Activated T-cell treated with anti-CD3 and anti-CD28 coated beads, Interleukin-2, amount 50 U/mL, for 72 hours (primary cell): ENCODE measurements at places on chromosomes 1 and 21.

- DNase-seq, result no peak
Observed at GRCh38 chr1:161200421-161200991, 1.7 kb upstream of the ADAMTS4 start.

- no peak for DNase-seq
Observed at GRCh38 chr1:159040206-159040605, 30.5 kb downstream of the IFI16 start.

DNA sequence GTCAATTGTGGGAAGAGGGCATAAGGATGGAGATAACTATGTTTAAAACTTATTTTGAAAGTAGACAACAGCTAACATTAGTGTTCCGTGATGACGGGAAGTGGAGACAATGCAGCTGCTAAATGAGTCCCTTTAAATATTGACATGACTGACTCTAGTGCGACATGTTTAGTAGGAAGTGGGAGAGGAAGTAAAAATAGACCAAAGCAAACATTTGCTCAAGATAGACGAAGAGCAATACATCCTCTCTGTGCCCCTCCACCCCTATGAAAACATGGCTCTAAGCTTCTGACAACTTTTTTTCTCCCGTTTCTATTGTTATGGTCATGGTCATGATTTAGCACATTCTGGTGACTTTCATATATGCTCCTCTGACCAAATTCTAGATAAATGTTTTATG, 60.0 kb upstream of the HMCN1 start:
- no peak for DNase-seq

GRCh38 chr1:110150330-110151174, at the start of gene SLC6A17:
Gene SLC6A17, plus strand, starts transcription at chr1:110150494. Its CDS starts 16,436 bp downstream, at chr1:110166930.
- peak; percentile 66 for DNase-seq

DNA sequence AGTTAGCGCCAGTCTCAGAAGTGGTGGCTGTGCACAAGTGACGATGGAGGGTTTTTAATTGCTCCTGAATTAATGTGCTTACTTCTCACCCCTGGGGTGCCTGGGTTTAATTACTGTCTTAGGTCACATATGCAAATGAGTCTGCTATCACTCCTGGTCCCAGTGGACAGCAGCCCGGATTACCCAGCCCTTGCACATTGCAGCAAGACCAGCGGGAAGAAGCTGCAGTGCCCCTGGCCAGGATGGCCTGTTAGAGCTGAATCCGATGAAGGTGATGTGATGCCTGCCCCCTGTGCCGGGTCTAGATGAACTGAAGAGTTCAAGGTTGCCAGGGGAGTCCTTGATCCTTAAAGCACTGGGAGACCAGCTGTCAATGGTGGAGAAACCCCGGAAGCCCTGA, 24.2 kb downstream of the ENO1 start:
- DNase-seq, result no peak

GRCh38 chr21:37223804-37224345, 43.3 kb downstream of the VPS26C start:
- DNase-seq, result no peak

DNA sequence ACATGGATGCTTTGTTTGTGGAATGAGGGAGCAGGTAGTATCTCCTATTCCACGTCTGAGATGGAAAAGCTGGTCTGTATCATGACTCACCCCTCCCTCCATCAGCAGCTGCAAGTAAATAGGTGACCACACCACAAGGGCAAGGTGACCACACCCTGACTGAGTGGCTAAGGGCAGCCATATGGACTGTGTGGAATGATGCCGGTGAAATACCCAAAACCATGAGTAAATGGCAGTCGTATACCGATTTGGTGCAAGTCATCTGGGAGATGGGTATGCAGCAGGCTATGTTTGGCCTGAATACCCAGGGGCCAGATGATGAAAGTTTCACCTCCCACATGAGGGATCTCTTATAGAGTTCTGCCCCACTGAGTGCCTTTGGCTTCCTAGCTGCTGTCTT, 15.8 kb upstream of the UBE2U start:
- no peak for DNase-seq

DNA sequence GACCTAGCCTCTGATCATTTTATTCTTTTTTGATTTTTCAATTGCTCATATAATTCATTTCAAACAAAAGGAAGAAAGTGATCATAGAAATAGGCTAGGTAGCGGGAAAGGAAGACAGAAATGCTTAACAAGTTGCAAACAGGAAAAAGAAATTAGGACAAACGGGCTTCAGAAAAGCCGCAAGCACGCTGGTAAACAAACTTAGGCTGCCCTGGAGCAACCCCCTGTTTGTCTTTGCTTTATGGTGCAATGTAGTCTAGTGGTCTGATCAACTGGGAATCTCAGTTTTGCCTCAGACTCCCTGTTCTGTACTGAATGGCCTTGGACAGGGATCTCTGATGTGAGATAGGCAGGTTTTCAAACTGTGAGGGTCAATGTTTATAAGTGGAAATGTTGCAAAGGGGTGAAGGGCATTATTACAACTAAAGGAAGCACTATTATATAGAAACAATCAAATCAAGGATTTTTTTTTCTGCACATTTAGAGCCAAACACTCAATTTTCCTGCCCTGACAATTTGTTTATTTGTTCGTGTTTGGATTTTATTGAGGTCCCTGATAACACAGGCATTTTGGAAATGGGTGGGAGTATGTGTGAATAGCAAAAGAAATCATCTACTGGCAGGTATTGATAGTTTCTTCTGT, 146.8 kb upstream of the NRIP1 start:
- DNase-seq, result no peak

DNA sequence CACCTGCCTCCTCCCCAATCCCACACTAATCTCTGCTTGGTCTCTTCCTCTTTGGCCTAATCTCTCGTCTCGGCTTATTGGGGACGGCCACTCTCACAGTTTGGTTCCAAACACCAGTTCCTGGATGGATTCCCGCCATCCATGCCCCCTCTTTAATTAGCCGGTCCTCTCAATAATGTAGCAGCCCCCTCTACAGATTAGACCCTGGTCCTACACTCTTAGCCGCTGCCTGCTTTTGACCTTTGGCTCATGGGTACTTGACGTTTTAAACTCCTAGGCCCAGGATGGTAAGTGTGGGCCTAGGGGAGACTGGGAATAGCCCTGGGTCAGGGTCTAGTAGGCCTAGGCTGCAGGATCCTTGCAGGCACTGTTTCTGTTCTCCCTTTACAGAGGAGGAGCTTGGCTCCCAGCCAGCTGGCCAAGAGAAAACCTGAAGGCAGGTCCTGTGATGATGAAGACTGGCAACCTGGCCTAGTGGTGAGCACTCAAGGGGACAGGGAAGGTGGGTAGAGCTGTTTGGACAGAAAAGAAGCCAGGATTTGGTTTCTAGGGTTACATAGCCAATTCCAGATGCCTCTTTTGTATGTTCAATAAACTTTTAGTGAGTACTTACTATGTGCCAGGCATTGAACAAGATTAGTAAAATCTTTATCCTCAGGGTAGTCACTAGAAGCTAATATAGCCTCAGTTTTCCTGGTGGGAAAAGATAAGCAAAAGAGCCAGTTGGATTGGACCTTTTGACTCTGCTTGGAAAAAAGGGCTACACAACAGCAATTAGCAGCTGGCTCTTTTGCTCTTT, 758 bp downstream of the RAD54L start:
- DNase-seq, result peak; percentile 31

DNA sequence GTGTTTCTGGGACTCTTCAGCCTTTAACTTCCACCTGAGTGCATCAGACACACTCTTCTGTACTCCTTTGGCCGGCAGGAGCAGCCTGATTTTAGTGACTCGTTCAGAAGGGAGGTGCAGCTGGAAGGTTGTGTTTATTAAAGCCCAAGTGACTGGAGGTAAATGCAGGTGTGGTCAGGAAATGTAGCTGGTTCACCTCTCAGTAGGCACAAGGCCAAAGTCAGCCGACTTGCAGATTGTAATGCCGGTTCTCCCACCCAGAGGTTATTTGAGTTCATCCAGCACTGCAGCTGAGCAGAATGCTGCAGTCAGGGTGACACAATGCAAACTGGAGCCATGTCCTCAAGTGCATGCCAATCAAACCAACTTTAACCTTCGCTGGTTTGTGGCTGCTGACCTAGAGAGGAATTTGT, 91.5 kb downstream of the SPATA46 start:
- DNase-seq, result no peak

- DNase-seq, result peak; percentile 65
Observed at GRCh38 chr1:15304708-15305467, 57.9 kb downstream of the FHAD1 start.

GRCh38 chr1:14969006-14969405, 184.5 kb upstream of the TMEM51 start:
- DNase-seq, result peak; percentile 33

DNA sequence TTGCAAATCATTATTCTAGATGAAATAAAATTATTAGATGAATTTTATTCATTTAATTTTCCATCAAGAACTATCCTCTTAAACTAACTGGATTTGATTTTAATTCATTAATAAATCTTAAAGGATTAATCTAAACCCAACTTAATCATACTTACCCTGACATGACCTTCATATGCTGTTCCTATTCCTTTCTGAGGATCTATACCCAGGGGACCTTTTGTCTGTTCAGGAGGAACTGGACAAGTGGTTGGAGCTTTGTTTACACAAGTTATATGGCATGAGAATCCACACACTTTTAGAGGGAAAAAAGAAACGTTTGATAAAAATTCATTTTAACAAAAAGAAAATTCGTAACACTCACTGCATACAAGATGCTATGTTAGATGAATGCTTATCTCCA, 95.2 kb downstream of the COQ8A start:
- no peak for DNase-seq

DNA sequence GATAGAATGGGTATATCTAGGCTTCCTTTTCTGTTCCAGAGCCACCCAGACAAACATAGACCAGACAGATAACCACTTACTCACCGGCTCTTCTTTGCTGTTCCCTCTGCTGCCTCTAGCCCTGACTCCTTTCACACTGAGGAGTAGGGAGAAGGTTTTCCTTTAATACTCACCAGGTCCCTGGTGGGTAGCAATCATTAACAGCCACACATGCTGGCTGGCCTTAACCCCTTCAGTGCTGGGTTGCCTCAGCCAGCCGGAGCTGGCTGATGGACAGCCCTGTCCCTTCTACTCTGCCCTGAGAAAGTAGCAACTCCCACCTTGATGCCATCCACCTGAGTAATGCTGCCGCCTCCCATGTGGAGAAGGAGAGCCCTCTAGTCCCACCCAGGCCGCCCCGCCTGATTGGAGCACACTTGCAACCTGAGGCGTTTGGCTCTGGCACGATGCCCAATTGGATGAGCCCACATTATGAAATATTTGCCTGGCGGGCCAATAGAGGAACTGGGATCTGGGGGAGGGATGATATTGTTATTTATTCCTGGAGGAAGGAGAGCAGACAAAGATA, 71.6 kb downstream of the PLEKHA6 start:
- no peak for DNase-seq

DNA sequence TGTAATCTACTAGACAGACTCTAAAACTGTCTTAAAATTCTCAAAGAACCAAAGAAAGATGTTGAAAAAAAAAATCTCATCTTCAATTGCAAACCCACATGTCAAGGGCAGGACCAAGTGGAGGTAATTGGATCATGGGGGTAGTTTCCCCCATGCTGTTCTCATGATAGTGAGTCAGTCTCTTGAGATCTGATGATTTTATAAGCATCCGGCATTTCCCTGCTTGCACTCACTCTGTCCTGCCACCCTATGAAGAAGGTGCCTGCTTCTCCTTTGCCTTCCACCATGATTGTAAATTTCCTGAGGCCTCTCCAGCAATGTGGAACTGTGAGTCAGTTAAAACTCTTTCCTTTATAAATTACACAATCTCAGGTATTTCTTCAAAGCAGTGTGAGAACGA, 257.0 kb downstream of the HHIPL2 start:
- no peak for DNase-seq

DNA sequence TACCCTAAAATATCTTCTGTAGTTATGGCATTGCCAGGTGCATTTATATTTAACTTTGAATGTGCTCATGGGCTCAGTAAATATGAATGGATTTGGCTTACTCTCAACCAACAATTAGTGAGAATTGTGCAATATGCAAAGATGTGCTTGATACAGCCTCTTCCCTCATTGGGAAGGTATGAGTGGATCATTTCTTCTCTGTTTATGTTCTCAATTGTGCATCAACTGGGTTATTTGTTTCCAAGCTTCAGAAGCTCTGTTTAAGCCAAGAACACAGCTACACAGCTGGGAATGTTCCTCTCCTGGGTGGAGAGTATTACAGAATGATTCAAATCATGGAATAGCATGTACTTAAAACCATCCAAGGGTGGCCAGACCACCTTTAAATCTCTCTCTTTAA, 17.6 kb upstream of the MAP1LC3C start:
- no peak for DNase-seq

GRCh38 chr1:26378879-26379251, 6.3 kb upstream of the ZNF683 start:
- DNase-seq, result no peak

- DNase-seq, result no peak
Observed at GRCh38 chr1:108842525-108843181, 14.2 kb downstream of the AKNAD1 start.

GRCh38 chr1:13760921-13761320, 60.9 kb downstream of the PRDM2 start:
- DNase-seq, result no peak
